Mammary epithelial cell (primary cell): ENCODE measurements at places on chromosomes 11 and 22. TPM values are rescaled to one million over a fixed set of nuclear protein-coding genes. Genes with fewer than 3 reads are reported as not detected.

The FAM83F gene
- total RNA-seq: 59.4 and 67.3 TPM in 2 replicates

The OR2D2 gene
- 1.7 TPM for total RNA-seq

The PHLDA2 gene
- 139 and 164 TPM in 2 replicates for total RNA-seq

The GLYAT gene
- total RNA-seq: not detected in 2 replicates

The HOATZ gene
- total RNA-seq: not detected

The FIBIN gene
- 18.0 TPM for total RNA-seq

The ARHGAP8 gene
- total RNA-seq: 26.0 TPM

The LMO1 gene
- 0.17 TPM for total RNA-seq

The TEX12 gene
- not detected in 2 replicates for total RNA-seq

The SCN3B gene
- 0.31 and 0.94 TPM in 2 replicates for total RNA-seq

The ZNF214 gene
- total RNA-seq: 5.2 TPM

The NCAM1 gene
- total RNA-seq: 0.17 TPM

The F2 gene
- not detected in 2 replicates for total RNA-seq

The MYEOV gene
- 0.67 and 0.75 TPM in 2 replicates for total RNA-seq

The SHANK2 gene
- total RNA-seq: 5.4 and 5.8 TPM in 2 replicates

The TBC1D22A gene
- total RNA-seq: 27.0 and 28.2 TPM in 2 replicates

The INSC gene
- total RNA-seq: 0.67 TPM

The LGR4 gene
- 45.8 TPM for total RNA-seq

The IGLL1 gene
- total RNA-seq: not detected

The ELFN2 gene
- total RNA-seq: under 0.01 TPM

The OR51G1 gene
- not detected in 2 replicates for total RNA-seq

The TTC36 gene
- total RNA-seq: 0.85 and 1.2 TPM in 2 replicates

The NCF4 gene
- not detected for total RNA-seq

The CCDC73 gene
- 0.08 TPM in 1 of 2 replicates, not detected in the other for total RNA-seq

The UBQLN3 gene
- not detected in 2 replicates for total RNA-seq

The UNC93B1 gene
- total RNA-seq: 22.0 TPM

The AP5B1 gene
- total RNA-seq: 6.7 and 10.5 TPM in 2 replicates

The VSIG10L2 gene
- not detected in 2 replicates for total RNA-seq

The OR10G8 gene
- total RNA-seq: not detected

The TIGD3 gene
- total RNA-seq: not detected

The VWA5A gene
- 24.7 and 35.9 TPM in 2 replicates for total RNA-seq

The SOX10 gene
- total RNA-seq: not detected in 2 replicates

The EP300 gene
- 55.8 and 63.9 TPM in 2 replicates for total RNA-seq

The CADM1 gene
- total RNA-seq: 19.3 TPM

The TRIM49 gene
- total RNA-seq: not detected in 2 replicates

The OR52E6 gene
- not detected in 2 replicates for total RNA-seq

The CRYBA4 gene
- not detected in 2 replicates for total RNA-seq

The FAM180B gene
- total RNA-seq: not detected in 2 replicates

The OR51E2 gene
- total RNA-seq: not detected

The HEPN1 gene
- total RNA-seq: not detected

The OPCML gene
- total RNA-seq: not detected

The PKP3 gene
- total RNA-seq: 240 and 274 TPM in 2 replicates

The CDON gene
- total RNA-seq: 3.8 TPM

The ARHGAP1 gene
- 105 and 123 TPM in 2 replicates for total RNA-seq

The TP53I11 gene
- 18.1 and 23.2 TPM in 2 replicates for total RNA-seq

The TPBGL gene
- not detected for total RNA-seq

The NOX4 gene
- 0.64 and 1.4 TPM in 2 replicates for total RNA-seq

The OR51B6 gene
- total RNA-seq: not detected in 2 replicates

The XKR3 gene
- not detected for total RNA-seq

The GAS2 gene
- total RNA-seq: 1.3 and 1.4 TPM in 2 replicates

The MAPK8IP2 gene
- total RNA-seq: 2.5 TPM

The CENPM gene
- total RNA-seq: 0.50 TPM

The PPME1 gene
- total RNA-seq: 32.8 TPM

The RPUSD4 gene
- total RNA-seq: 20.8 and 26.6 TPM in 2 replicates

The TECTA gene
- total RNA-seq: 0.17 TPM
